Kidney (tissue), 22 donors: ENCODE measurements at places on chromosomes 6 and 20. TPM values are rescaled to one million over a fixed set of nuclear protein-coding genes. Genes with fewer than 3 reads are reported as not detected.

The SIRPB2 gene
- total RNA-seq, result 8.2 TPM

The TAGAP gene
- total RNA-seq, result 8.8 TPM

The RAB5IF gene
- total RNA-seq, result 71.0 TPM

The C6orf118 gene
- 0.57 TPM for total RNA-seq

The TCP11 gene
- 0.50 TPM for total RNA-seq

The TNFRSF6B gene
- total RNA-seq, result 64.5 TPM

The PET117 gene
- 13.1 TPM for total RNA-seq

DNA sequence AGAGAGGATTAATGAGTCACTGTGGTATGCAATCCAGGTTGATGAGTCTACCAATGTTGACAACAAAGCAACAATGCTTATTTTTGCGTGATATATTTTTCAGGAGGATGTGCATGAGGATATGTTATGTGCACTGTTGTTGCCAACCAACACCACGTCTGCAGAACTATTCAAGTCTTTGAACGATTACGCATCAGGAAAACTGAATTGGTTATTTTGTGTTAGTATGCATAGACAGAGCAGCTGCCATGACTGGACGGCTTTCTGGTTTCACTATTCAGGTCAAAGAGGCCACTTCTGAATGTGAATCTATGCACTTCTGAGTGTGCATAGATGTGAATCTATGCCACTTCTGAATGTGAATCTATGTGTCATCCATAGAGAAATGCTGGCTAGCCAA, 134.0 kb upstream of the GRIK2 start:
- no peak overlapping the region for H3K27ac ChIP-seq
- no peaks in the 10 kb centered on the region for H3K27me3 ChIP-seq
- H3K36me3 ChIP-seq, result no peaks in the 10 kb centered on the region

- H3K4me1 ChIP-seq, result no peaks in the 10 kb centered on the region
- no peak overlapping the region for H3K4me3 ChIP-seq
- H3K27me3 ChIP-seq, result no peaks in the 10 kb centered on the region
Measured at GRCh38 chr6:81693266-81693665, 59.2 kb downstream of the TENT5A start.

DNA sequence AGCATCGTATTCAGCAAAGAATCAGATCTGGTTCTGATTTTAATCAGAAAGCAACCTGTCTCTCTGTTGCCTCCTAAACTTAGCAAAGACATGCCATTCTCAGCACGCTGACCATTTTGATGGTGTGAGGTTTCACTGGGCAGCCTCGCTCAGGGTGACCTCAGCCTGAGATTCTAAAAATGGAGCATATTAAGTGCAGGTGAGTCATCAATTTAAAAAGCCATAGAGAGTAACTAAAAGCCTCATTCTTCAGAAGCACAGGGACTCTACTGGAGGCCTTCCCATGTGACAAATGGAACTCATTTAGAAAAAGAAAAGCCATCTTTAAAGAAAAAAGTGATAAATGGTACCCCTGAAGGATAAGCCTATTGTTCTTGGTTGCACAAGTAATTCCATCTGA, 91.3 kb downstream of the FILIP1 start:
- no peak overlapping the region for H3K4me3 ChIP-seq
- H3K27me3 ChIP-seq, result no peaks in the 10 kb centered on the region
- no peak for DNase-seq
- H3K27ac ChIP-seq, result no peak overlapping the region
- H3K4me1 ChIP-seq, result peaks cover 3% of the 10 kb centered on the region
- no peaks in the 10 kb centered on the region for H3K36me3 ChIP-seq

GRCh38 chr20:36391456-36391855, 85.3 kb downstream of the DLGAP4 start:
- no peaks in the 10 kb centered on the region for H3K27me3 ChIP-seq
- no peaks in the 10 kb centered on the region for H3K36me3 ChIP-seq

GRCh38 chr6:148346681-148347440, 4.2 kb downstream of the SASH1 start:
- no peak overlapping the region for H3K27ac ChIP-seq
- H3K27me3 ChIP-seq, result no peaks in the 10 kb centered on the region
- peaks cover 6% of the 10 kb centered on the region for H3K4me1 ChIP-seq
- no peak overlapping the region for H3K4me3 ChIP-seq
- no peaks in the 10 kb centered on the region for H3K36me3 ChIP-seq

DNA sequence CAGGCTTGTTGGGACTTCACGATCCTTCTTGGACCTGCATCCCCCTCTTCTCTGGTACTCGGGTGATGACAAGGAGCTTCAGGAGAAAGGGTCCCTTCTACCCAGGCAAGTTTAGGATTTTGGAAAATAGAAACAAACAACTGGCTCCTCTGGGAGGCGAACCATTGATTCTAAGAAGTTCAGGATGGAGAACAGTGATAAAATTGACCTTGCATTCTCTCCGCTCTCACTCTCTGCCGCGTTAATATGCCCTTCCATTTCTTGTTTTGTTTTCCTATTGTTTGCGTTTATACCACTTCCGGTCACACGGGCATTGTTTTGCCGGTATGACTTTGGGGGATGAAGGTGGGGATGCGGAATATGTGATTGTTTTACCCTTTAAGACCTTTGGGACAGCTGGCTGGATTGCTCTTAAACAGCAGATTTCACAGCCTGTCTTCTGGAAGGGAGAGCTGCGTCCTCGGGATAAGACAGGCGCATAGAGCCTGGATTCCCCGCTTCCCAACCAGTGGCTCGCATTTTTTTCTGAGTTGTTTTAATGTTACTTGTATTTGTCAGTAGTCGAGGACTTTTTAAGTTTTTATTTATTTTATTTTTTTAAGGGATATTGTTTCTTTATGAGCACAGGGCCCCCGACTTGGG, 144.3 kb upstream of the ZNF184 start:
- H3K36me3 ChIP-seq, result no peaks in the 10 kb centered on the region
- DNase-seq, result no peak
- no peak overlapping the region for H3K27ac ChIP-seq

DNA sequence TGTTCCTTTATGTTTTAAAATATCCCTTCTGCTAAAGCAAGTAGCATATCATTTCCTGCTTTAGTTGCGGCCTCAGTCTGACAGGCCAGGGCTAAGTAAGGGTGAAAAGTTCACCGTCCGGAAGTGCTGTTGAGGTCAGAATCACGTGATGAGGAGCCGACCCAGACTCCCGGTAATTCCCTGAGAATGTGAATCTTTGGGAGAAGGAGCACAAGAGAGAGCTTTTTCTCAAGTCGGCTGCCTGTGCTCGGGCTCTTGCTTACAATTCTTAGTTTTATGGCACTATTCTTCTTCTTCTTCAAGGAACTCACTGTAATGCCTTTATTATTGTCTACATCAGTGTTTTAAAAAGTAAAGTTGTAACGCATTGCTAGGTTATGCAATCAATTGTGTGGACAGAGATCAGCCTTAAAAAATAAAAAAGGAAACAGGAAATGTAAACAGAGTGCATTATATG, 309.3 kb downstream of the PRL start:
- peak overlapping the region; percentile 53 for H3K27ac ChIP-seq
- H3K27me3 ChIP-seq, result no peaks in the 10 kb centered on the region
- DNase-seq, result peak; percentile 91
- H3K4me3 ChIP-seq, result peak overlapping the region; percentile 38
- peaks cover 7% of the 10 kb centered on the region for H3K4me1 ChIP-seq

GRCh38 chr6:63859528-63859927, 223.9 kb downstream of the PHF3 start:
- no peaks in the 10 kb centered on the region for H3K36me3 ChIP-seq
- H3K4me1 ChIP-seq, result no peaks in the 10 kb centered on the region
- H3K4me3 ChIP-seq, result no peak overlapping the region
- no peaks in the 10 kb centered on the region for H3K27me3 ChIP-seq
- DNase-seq, result no peak

DNA sequence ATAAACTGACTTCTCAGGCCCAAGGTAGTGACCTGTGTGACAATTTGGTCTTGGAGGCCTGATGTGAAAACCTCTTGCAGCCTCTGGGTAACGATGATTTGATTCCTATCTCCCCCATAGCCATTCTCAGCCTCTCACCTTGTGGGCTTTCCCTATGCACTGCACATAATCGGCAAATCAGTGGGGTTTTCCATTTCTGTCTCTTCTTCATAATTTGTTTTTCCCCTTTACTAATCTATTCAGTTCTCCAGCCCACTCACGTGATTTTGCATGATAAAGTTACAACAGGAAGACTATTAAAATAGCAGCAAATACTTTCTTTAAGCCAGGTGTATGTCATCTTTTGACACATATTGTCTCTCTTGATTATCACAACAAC, 893.7 kb downstream of the TFAP2A start:
- no peak overlapping the region for H3K4me3 ChIP-seq
- no peaks in the 10 kb centered on the region for H3K36me3 ChIP-seq
- no peaks in the 10 kb centered on the region for H3K4me1 ChIP-seq
- no peaks in the 10 kb centered on the region for H3K27me3 ChIP-seq
- DNase-seq, result no peak

DNA sequence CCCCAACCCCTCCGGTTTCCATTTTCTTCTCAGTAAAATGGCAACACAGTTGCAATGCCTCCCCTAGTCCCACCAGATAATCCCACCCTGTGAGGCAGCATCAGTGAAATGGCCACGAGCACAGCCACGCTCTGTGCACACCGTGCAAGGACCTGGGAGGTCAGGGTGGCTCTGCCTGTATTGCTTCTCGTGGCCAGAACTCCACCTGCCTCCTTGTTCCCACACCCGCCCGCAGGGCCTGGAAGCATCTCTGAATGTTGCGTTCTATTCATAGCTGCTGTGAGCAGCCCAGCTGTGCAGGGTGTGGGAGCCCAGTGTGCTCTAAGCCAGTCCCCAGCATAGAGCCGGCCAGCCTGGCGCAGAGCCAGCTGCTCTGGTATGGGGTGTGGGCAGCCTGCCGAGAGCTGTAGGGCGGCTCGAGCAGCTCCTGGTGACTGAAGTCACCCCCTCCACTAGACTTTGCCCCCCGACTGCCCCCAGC, 161.1 kb downstream of the DLL1 start:
- no peak overlapping the region for H3K27ac ChIP-seq
- DNase-seq, result peak; percentile 71
- H3K36me3 ChIP-seq, result no peaks in the 10 kb centered on the region
- peaks cover 2% of the 10 kb centered on the region for H3K4me1 ChIP-seq
- no peaks in the 10 kb centered on the region for H3K27me3 ChIP-seq
